ENCODE measurements at places on chromosomes 2 and 18.

- peak overlapping the region; percentile 64 for H3K4me3 ChIP-seq
- no peaks in the 10 kb centered on the region for H3K36me3 ChIP-seq
- H3K4me1 ChIP-seq = peaks cover 40% of the 10 kb centered on the region
- H3K27ac ChIP-seq = peak overlapping the region; percentile 99
- no peak for DNase-seq
Observed at GRCh38 chr2:159614534-159615366, 1.6 kb downstream of the BAZ2B start.

- H3K27ac ChIP-seq = no peak overlapping the region
- no peak overlapping the region for H3K4me3 ChIP-seq
- H3K4me1 ChIP-seq = no peaks in the 10 kb centered on the region
- no peak for DNase-seq
Observed at GRCh38 chr2:68280796-68281195, 28.5 kb upstream of the PPP3R1 start.

- H3K4me3 ChIP-seq = no peak overlapping the region
- no peak for DNase-seq
- no peaks in the 10 kb centered on the region for H3K4me1 ChIP-seq
Observed at GRCh38 chr2:179139506-179139905, 89.6 kb upstream of the CCDC141 start.

- no peaks in the 10 kb centered on the region for H3K4me1 ChIP-seq
- H3K36me3 ChIP-seq = no peaks in the 10 kb centered on the region
- no peak overlapping the region for H3K4me3 ChIP-seq
- H3K27me3 ChIP-seq = no peaks in the 10 kb centered on the region
- no peak overlapping the region for H3K27ac ChIP-seq
- DNase-seq = no peak
Observed at GRCh38 chr18:35227254-35227653, 13.6 kb upstream of the ZNF397 start.

Measured in hepatocyte (in vitro differentiated cells).